NCI-H1092 (cell line): ENCODE measurements at places on chromosomes 7 and 10.

- DNase-seq, result no peak
These were observed 41.0 kb downstream of the MCMBP start for GRCh38 chr10:119831656-119832055.

- no peak for DNase-seq
These were observed 626 bp upstream of the BMS1 start for GRCh38 chr10:42781893-42782445.

DNA sequence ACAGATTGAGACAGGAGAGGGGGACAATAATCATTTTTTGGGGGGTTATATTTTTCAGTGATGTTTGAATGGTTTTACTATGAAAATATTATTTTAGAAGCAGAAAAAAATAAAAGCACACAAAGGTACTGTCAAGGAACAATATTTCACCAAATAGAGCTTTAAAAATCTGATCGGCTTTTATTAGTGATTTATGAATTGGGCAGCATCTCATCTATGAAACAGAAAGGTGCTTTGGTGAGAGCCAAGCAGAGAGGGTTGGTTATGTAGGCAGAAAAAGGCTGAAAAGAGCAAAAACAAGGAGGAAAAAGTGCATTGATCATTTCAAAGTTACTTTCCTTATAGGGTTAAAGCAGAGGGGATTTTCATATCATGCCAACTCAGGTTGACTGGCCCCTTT is 26.4 kb upstream of the CPA2 start:
- no peak for DNase-seq

- no peak for DNase-seq
These were observed 56.9 kb upstream of the FHIP2A start for GRCh38 chr10:114764656-114765055.

- DNase-seq, result no peak
These were observed 290.9 kb downstream of the DNAJB9 start for GRCh38 chr7:108860615-108861014.
